ENCODE measurements at places on chromosomes 2 and 18.
A peak's percentile ranks its signal among the peaks of the same experiment; 100 is the strongest.

DNA sequence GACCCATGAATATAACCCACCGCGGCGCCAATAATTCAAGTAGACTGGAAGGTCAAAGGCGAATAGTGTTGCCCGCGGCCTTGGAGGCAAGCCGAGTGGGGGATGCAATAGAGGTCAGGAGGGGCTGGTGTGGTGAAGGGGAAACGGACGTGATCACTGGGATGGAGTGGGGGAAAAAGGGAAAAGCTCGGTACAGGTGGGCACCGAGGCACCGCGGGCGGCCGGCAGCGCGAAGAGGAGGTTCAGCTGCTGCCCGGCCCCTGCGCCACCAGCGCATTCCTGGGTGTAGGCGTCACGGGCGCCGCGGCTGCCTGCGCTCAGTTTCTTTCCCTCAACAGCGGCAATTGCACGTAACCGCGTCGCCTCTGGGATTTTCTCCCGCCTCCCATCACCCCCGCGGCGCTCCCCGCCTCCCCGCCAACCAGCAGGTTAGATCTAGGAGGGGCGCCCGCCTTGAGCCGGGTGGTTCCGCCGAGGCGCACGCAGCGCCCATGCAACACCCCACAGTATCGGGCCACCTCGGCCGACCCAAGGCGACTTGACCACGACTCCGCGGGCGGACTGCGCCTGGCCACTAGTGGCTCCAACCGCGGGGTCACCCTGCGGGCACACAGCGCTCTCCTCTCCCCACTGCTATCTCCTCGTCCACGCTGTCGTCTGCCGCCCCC, 1.5 kb downstream of the RND3 start:
- no peaks in the 10 kb centered on the region for H3K4me1 ChIP-seq
- peak; percentile 84 for DNase-seq
- no peaks in the 10 kb centered on the region for H3K36me3 ChIP-seq
- no peaks in the 10 kb centered on the region for H3K27me3 ChIP-seq

- peaks cover 85% of the 10 kb centered on the region for H3K36me3 ChIP-seq
- no peak overlapping the region for H3K27ac ChIP-seq
- no peaks in the 10 kb centered on the region for H3K4me1 ChIP-seq
- H3K27me3 ChIP-seq = no peaks in the 10 kb centered on the region
- DNase-seq = no peak
These were observed 16.9 kb downstream of the ERCC3 start for GRCh38 chr2:127277028-127277427.

DNA sequence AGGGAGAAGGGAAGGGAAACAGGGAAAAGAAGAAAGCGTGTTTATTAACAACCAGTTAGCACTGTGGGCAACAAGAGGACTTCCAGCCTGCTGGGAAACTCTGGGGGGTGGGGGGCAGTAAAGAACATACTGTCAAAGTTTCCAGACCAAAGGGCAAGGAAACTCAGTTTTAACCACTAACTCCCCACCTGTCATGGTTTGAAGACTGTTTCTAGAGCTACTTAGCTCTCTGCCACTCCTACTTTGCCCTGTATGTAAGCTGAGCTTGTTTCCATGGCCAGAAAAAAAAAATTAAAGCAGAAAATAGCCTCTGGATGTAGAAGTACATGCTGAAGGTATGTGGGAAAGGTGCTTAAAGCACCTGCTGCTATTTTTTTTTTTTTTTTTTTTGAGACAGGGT, 11.0 kb upstream of the PTPN2 start:
- H3K4me1 ChIP-seq = no peaks in the 10 kb centered on the region
- DNase-seq = no peak
- H3K27me3 ChIP-seq = no peaks in the 10 kb centered on the region
- no peak overlapping the region for H3K4me3 ChIP-seq
- H3K27ac ChIP-seq = no peak overlapping the region

GRCh38 chr2:117832332-117832731, 17.8 kb downstream of the DDX18 start:
- H3K4me1 ChIP-seq = peaks cover 4% of the 10 kb centered on the region
- no peak overlapping the region for H3K27ac ChIP-seq
- no peak for DNase-seq

- no peaks in the 10 kb centered on the region for H3K36me3 ChIP-seq
- H3K27me3 ChIP-seq = no peaks in the 10 kb centered on the region
These were observed 149.1 kb upstream of the MGAT5 start for GRCh38 chr2:134104754-134105153.

GRCh38 chr18:21112543-21113105, 1.0 kb upstream of the ROCK1 start:
- H3K4me1 ChIP-seq = peaks cover 26% of the 10 kb centered on the region
- no peaks in the 10 kb centered on the region for H3K36me3 ChIP-seq
- H3K27ac ChIP-seq = peak overlapping the region; percentile 91
- H3K4me3 ChIP-seq = peak overlapping the region; percentile 96
- no peaks in the 10 kb centered on the region for H3K27me3 ChIP-seq

DNA sequence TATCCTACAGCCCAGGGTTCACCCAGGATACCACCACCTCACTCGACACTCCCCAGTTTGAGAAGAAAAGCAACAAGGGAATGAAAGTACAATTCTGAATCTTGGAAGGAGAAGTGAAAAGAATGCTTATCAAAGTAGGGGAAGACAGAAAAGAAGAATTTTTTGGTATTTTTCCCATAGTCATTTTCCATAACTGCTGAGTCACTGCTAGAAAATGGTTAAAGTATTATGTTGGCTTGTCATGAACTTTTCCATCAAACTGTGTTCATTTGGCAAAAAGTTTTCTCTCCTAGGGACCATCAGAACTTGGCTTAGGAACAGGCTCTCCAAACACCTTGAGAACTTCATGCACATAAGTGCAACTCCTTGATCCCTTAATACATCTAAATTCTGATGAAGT, 192.0 kb downstream of the BCL11A start:
- H3K27ac ChIP-seq = no peak overlapping the region
- DNase-seq = no peak
- no peaks in the 10 kb centered on the region for H3K27me3 ChIP-seq
- peaks cover 7% of the 10 kb centered on the region for H3K4me1 ChIP-seq

GRCh38 chr2:163345795-163346573, 389.8 kb downstream of the FIGN start:
- H3K4me1 ChIP-seq = no peaks in the 10 kb centered on the region
- no peak for DNase-seq
- H3K4me3 ChIP-seq = no peak overlapping the region

DNA sequence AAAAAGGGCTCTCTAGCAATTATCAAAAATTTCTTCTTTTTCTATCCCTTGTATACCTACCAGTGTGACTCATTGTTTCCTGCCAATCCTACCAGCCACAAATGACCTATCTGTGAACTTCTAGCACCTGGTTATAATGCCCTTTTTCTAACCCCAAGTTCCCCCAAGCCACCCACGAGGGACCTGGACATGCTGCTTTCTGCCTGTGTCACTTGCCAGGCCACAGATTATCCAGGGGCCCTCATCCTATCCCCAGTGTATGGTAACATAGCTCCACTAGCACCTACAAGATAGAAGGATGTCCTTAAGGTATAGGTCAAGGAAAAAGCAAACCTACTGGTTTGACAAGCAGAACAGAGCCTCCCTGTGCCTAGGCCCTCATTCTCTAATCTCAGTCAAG, 26.8 kb downstream of the AAK1 start:
- H3K4me1 ChIP-seq = peaks cover 29% of the 10 kb centered on the region
- no peak overlapping the region for H3K27ac ChIP-seq
- H3K27me3 ChIP-seq = no peaks in the 10 kb centered on the region
- no peak overlapping the region for H3K4me3 ChIP-seq
- H3K36me3 ChIP-seq = no peaks in the 10 kb centered on the region

DNA sequence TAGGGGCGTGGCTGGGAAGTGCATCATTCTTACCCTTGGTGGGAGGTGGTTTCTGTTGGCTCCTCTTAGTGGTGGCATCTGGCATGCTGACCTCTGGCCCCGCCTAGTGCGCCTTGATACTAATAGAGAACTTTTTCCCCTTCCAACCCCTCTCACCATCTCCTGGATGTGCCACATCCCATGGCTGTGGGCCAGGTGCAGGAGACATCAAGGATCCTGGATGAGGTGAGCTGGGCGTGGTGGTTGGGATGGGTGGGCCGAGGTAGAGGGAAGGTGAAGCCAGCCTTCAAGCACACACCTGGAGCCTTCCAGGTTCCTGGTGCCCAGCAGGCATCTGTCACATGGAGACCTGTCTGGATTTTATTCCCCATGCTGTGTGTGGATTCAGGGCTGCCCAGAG, 149.2 kb downstream of the DYSF start:
- peak; percentile 34 for DNase-seq
- no peak overlapping the region for H3K4me3 ChIP-seq
- peaks cover 18% of the 10 kb centered on the region for H3K4me1 ChIP-seq

- H3K4me3 ChIP-seq = peak overlapping the region; percentile 90
- H3K27ac ChIP-seq = peak overlapping the region; percentile 96
- DNase-seq = no peak
- peaks cover 14% of the 10 kb centered on the region for H3K4me1 ChIP-seq
These were observed 705 bp downstream of the YES1 start for GRCh38 chr18:811182-811891.

DNA sequence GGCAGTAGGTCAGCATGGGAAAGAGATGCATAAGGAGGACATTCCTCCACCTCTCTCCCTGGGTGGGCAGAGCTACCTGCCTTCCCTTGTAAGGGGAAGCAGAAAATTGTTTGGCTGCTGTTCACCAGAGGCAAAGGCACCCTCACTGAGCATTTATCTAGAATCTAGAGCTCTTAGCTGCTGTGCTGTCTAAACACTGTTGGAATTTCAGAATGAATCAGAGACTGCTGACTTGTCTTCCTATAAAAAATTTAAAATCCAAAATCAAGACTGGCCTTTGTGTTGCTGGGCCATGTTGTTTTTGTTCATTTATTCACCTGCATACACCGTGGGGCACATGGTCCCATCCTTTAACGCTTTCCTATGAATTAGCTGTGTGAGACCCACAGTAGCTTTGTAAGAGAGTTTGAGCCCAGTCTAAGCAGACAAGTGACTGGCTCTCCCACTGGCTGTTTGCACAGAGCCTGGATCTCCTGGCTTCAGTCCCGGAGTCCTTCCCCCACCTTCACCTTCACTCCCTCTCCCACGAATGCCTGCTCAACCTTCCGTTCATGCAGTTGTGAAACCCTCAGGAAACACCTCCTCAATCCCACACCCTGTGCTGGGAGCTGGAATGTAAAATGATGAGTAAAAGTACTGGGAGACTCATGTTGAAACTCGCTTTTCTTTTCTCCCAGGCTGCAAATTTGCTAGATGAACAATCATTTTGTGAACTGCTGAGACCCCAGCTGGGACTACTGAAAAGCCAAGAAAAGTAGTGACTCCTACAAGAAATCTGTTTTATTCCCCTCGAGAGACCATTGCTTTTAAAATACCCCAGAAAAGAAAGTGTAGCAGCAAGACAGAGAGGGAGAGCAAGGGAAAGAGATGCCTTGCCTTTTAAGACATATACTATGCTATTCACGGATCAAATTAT, 76.2 kb downstream of the FAM168B start:
- no peak for DNase-seq
- no peaks in the 10 kb centered on the region for H3K36me3 ChIP-seq

DNA sequence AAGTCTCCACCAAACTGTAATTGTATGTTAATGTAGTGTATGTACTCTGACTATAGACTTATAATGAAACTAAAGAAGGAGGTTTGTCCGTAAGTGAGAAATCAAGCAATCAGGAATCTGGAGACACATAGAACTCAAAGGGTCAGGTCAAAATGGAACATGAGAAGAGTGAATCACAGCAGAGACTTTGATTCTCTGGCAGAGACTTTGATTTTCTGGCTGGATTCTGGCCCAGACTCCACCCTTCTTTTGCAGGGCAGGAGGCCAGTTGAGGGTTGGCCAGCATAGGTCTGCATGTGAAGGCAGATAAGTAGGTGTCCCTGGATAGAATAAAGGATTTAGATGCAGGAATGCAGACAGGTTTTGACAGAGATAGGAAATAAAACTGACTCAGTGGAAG, 11.0 kb upstream of the NCKAP5 start:
- H3K27ac ChIP-seq = no peak overlapping the region
- no peaks in the 10 kb centered on the region for H3K36me3 ChIP-seq
- H3K4me3 ChIP-seq = no peak overlapping the region
- H3K4me1 ChIP-seq = peaks cover 3% of the 10 kb centered on the region
- DNase-seq = no peak

- peaks cover 95% of the 10 kb centered on the region for H3K27me3 ChIP-seq
- DNase-seq = no peak
- no peak overlapping the region for H3K27ac ChIP-seq
- no peaks in the 10 kb centered on the region for H3K36me3 ChIP-seq
These were observed 3.5 kb downstream of the ADCYAP1 start for GRCh38 chr18:907885-908757.

DNA sequence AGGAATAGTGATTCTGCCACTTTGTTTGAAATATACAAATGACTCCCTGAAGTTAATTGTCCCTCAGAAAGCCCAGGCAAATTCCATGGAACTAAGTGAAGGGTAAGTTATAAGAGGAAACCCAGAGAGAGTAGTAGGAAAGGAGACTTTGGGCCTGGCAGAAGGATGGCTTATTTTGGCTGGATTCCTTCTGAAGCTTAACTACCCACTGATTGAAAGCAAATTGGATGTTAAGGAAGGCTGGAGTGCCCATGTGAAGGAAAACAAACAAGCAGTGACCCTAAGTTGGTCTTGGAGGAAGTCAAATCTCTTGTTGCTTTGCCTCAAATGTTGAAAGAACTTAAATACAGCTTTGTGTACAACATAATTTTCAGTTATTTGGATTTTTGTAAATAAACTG, 1106.4 kb upstream of the ZEB2 start:
- H3K27me3 ChIP-seq = no peaks in the 10 kb centered on the region
- no peak overlapping the region for H3K4me3 ChIP-seq
- H3K4me1 ChIP-seq = no peaks in the 10 kb centered on the region

- no peaks in the 10 kb centered on the region for H3K36me3 ChIP-seq
- H3K27me3 ChIP-seq = no peaks in the 10 kb centered on the region
- no peak for DNase-seq
These were observed 7.3 kb upstream of the HTR2B start for GRCh38 chr2:231132129-231132528.

DNA sequence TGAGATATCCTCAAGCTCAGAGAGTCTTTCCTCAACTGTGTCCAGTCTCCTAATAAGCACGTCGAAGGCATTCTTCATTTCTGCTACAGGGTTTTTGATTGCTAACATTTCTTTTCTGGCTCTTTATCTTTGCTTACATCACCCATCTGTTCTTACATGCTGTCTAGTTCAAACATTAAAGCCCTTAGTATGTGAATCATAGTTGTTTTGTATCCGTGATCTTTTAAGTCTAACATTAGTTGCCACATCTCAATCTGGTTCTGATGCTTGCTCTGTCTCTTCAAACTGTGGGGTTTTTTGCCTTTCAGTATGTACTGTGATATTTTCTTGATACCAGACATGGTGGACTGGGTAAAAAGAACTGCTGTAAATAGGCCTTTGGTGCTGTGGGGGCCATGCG, 235.2 kb downstream of the SH3RF3 start:
- no peaks in the 10 kb centered on the region for H3K36me3 ChIP-seq
- H3K27me3 ChIP-seq = no peaks in the 10 kb centered on the region
- DNase-seq = no peak
- H3K4me1 ChIP-seq = no peaks in the 10 kb centered on the region
- H3K27ac ChIP-seq = no peak overlapping the region

GRCh38 chr18:21085579-21086166, 25.9 kb downstream of the ROCK1 start:
- H3K4me3 ChIP-seq = no peak overlapping the region
- H3K4me1 ChIP-seq = peaks cover 3% of the 10 kb centered on the region
- H3K27me3 ChIP-seq = no peaks in the 10 kb centered on the region
- no peak for DNase-seq
- no peak overlapping the region for H3K27ac ChIP-seq
- no peaks in the 10 kb centered on the region for H3K36me3 ChIP-seq
